ENCODE measurements at places on chromosomes 2 and 18.

- peak; percentile 51 for DNase-seq
Measured at GRCh38 chr2:129178356-129178755, 801.1 kb upstream of the RAB6C start.

DNA sequence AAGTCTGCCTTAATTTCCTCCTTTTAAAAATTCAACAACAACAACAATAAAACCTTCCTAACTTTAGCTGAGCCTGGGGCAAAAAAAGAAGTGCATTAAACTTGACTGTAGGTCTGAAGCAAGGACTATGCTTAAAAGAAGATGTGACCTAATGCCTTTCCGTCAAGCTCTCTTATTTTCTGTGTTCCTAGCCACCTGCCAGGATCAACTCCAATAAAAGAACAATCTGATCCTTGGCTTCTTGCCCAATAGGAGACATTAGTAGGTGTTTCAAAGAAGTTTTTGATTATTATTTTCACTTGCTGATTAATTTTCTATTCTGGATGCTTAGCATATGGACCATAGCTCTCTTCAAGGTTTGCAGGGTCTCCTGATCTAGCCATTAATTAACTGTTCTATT is 237.5 kb downstream of the STK39 start:
- no peak for DNase-seq

- no peak for DNase-seq
Measured at GRCh38 chr2:241569831-241570281, 11.3 kb downstream of the BOK start.

DNA sequence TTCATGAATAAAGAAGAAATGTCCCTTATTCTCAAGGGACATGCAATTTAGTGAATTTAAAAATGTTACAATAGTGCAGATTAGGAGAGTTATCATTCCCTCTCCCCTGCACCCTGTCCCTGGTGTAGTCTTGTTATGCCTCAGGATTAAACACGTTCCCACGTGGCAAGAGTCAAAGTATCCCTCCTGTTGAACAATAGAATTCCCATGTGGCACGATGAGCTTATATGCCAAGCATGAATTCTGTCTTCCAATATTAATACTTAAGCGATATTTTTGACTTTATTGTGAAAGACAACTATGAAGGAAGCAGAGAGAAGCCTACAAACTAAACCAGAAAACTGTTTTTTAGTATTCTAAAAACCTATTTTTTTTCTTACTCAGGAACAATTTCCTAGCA is 36.7 kb upstream of the SPAG16 start:
- no peak for DNase-seq

GRCh38 chr2:233799716-233800115 is 21.6 kb downstream of the MROH2A start:
- DNase-seq: no peak

- no peak for DNase-seq
Measured at GRCh38 chr2:109555346-109555900, 58.3 kb downstream of the SEPTIN10 start.

DNA sequence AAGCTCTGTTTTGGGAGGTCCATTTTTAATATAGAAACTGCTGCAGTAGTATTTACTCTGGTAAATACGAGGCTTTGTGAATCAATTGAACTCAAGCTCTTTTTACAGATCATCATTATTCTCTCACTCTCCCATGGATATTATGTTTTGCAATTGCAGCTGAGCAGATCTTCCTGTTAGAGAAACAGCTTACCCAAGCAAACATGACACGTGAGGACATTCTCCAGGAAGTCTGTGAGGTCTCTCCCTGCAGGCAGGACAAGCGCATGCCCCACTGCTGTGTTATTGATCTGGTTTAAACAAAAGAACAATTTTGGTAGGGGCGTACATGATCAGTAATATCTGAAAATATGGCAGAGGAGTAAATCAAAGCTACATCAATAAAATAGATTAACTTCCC is 72.1 kb downstream of the COL6A3 start:
- no peak for DNase-seq

DNA sequence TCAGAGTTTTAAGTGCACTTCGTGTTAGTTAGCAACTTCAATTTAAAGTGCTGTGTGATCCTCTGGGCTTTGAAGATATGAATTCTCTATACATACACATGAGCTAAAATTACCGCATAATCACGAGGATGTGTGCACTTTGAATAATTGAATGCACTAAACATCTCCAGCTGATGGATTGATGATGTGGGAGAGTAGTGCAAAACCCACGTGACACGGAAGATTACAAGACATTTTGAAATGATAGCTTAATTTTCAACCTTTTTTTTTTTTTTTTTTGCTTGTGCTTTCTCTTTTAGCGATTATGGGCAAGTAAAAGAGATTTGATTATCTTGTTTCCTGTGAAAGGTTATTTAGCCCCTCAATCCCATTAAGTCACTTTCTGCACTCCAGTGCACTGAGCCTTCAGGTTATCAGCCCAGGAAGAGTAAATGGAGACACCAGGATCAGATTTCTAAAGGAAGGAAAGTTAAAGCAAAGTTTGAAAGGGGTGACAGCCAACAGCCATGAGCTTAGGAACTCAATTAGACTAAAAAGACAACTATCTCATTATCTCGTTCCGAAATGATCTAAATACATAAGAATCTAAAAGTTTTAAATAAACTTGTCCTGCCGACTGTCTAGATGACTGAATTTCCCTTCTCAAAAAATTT is 81.6 kb downstream of the CDK15 start:
- DNase-seq: no peak

- no peak for DNase-seq
Measured at GRCh38 chr2:187552381-187552780, 1.9 kb downstream of the TFPI start.

DNA sequence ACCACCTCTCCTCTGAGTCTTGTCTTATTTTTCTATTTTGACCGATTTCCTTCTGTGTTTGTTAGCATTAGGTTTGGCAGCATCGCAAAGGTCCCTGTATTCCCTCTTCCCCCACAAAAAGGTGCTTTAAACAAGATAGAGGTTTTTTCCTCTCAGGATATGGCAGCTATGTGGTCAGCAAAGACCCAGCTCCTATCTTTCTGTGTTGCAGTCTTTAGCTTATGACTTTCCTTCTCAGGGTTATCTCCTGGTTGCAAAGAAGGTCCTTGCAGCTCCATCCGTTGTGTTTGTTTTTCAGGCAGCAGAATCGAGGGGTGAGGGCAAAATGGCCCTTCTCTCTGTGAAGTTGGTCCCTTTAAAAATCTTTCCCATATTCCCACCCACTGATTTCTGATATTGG is 38.4 kb downstream of the GALNT1 start:
- no peak for DNase-seq

GRCh38 chr2:188293601-188294351 is 2.1 kb downstream of the GULP1 start:
- DNase-seq: peak; percentile 59

DNA sequence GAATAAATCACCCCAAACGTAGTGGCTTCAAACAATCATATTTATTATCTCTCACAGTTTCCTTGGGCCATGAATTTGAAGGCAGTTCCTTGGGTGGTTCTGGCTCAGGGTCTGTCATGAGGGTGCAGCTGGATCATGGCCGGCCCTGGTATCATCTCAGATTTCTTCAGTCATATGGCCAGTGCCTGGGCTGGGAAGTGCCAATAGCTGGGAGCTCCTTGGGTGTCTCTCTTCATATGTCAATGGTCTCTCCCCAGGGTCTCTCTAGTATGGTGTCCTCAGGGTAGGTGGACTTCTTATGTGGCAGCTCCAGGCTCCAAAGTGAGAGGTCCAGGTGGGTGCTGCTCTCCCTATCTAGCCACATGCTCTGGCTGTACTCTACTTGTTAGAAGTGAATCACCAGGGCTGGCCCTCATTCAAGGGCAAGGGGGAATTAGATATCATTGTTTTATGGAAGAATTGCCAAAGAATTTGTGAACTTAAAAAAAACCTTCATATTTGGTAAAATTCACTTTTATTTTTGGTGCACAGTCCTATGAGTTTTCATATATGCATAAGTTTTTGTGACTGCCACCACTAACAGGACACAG is 15.4 kb downstream of the FHOD3 start:
- DNase-seq: no peak

DNA sequence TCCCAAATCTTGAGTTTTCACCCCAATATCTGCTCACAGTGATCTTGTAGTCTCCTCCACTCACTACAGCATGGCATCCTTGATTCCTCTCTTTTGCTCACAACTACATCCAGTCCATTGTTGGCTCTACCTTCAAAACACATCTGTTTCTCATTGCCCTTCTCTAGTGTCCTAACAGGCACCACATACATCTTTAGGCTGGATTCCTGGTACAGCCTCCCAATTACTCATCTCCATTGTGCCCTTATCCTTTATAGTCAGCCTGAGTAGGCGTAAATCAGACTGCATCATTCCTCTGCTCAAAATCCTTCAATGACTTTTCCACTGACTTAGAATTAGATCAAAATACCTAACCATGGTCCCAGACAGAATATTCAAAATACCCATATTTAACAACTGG is 10.7 kb upstream of the TAF1B start:
- no peak for DNase-seq

DNA sequence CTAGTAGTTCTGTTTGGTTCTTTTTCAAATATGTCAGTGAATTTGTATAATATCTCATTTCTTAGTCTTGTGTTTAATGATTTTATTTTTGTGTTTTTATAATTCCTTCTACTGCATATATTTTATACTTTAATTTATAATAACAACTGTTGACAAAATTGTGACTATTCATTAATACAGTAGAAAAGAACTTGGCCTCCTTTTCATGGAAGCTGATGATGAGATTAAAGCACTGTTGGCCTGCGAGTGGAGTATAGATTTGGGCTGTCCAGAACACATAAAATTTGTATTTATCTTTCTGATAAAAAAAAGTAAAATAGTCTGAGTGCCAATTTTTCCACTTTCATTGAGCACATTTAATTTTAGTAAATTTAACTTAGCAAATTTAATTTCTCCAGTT is 12.1 kb downstream of the CFLAR start:
- no peak for DNase-seq

All from heart right ventricle (tissue), 16 donors.